Panc1 (cell line): ENCODE measurements at places on chromosomes 16 and 17.

DNA sequence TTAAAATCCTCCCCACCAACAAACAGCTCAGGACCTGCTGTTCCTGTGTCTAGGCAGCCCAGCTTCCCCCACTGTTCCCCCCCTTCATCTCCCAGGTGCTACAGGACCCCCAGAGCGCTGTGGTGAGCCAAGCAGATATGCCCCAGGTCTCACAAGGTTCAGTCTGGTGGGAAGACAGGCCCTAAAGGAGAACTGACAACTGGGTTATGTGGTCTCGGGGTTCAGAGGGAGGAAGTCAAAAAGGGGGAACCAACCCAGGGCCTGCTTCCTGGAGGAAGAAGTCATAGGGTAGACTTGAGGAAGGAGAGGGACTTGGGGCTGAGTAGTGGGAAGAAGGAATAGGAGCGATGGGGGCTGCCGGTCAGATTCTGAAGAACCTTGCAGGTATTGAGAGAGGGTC, 2.6 kb downstream of the RIPOR1 start:
- no peak for DNase-seq

GRCh38 chr17:68033636-68034451, 1.7 kb upstream of the KPNA2 start:
- no peak for DNase-seq

- no peak for DNase-seq
Measured at GRCh38 chr16:27671410-27671809, 121.5 kb downstream of the KATNIP start.

- no peak for DNase-seq
Measured at GRCh38 chr16:57627184-57627871, 1.1 kb upstream of the ADGRG1 start.

DNA sequence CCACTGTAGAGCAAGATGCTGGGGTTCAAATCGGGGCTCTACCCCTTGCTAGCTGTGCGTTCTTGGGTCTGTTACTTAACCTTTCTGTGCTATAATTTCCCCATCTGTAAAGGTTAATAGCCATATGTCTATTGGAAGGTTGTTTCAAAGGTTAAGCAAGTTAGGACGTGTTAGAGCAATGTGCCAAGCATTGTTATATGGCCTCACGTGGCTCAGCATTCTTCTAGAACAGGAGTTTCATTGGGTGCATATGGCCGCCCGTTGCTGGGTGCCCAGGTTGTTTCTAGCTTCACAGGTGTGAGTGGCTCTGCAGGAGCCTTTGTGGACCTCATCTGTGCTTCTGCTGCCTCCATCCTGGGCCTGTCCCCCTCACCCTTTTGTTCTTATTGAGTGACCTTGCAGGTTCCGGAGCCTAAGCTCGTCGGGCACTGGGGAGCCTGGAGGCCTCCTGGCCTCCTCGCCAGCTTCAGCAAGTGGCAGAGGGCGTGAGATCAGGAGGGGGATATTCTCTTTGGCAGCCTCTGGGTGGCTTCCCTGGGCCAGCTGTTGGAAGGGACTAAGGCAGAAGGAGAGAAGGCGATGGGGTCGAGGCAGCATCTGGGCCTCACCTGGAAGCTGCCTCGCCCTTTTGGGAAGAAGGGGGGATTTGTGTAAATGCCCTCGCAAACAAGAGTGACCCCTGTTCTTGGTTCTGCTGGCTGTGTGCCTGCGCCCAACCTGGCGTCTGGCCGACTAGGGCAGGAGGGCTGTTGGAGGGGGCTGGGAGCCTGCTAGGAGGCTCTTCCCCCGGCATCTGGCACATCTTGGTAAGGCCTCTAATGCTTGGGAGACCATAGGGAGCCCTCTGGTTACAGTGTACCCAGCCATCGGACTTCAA, 80.2 kb upstream of the CIBAR2 start:
- DNase-seq, result no peak

DNA sequence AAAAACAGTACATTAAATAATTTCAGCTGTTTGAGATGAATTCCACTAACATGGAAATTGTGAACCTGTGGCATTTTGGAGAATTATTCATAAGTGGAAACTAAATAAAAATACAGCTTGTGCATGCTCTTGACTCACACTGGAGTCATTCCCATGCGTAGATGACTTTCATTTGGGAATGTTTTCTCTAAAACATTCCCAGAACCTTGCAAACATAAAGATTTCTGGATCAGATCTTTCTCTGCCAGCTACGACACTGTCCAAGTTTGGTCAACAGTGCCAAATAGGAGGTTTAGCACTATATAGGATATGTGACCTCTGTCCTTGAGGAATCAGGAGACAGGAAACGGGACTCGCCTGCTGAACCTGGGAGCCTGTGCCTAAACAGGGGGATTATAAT, 400.9 kb downstream of the SLC39A11 start:
- DNase-seq, result no peak

DNA sequence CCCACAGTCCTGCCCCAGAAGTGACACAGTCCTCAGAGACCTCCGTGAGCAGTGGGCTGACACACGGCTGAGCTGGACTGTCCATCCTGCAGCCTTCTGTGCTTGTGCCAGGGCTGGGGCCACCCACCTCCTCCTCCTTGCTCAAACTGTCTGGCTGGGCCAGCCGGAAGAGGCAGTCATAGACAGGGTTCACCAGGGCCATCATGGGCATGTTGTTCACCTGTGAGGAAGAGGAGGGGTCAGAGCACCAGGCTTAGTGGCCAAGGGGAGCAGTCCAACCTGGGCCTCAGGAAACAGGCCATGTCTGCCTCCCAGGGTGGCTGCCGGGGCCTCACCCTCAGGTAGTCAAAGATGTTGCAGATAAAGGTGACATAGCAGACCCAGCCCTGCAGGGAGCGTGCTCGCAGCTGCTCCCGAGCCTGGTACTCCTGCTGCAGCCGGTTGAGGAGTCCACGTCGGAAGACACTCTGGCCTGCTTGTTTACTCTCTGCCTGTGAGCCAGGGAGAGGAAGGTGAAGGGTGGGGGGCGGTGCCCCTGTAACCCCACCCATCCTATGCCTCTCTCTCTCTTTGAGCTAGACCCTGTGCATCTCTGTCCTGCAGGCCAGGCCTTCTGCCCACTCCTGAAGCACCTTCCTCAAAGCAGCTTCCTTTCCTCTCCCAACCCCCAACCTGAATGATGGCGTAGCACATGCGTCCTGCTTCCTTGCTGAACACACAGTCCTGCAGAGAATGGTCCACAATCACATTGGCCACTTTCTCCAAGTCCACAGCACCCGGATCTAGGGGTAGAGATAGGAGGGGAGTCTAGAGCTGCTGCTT, 3.4 kb downstream of the MIF4GD start:
- no peak for DNase-seq

DNA sequence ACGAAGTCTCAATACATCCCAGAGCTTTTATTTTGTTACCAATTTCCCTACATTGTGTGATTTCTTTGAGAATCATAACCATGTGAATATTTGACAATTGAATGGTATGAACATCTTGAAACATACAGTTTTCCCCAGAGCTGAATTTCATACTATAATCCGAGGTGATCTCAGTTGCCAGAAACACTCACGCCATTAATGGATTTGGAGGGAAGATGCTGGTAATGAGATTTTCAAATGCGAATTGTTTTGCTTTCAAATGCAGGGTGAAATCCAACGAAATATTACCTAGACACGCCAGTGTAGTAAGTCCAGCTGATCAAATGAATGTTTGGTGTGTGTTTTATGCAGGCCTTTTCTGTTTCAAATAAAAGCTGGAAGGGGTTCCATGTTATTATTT, 277.8 kb upstream of the CDH5 start:
- no peak for DNase-seq

- DNase-seq, result no peak
Measured at GRCh38 chr16:67013233-67013822, 15.6 kb upstream of the CBFB start.

DNA sequence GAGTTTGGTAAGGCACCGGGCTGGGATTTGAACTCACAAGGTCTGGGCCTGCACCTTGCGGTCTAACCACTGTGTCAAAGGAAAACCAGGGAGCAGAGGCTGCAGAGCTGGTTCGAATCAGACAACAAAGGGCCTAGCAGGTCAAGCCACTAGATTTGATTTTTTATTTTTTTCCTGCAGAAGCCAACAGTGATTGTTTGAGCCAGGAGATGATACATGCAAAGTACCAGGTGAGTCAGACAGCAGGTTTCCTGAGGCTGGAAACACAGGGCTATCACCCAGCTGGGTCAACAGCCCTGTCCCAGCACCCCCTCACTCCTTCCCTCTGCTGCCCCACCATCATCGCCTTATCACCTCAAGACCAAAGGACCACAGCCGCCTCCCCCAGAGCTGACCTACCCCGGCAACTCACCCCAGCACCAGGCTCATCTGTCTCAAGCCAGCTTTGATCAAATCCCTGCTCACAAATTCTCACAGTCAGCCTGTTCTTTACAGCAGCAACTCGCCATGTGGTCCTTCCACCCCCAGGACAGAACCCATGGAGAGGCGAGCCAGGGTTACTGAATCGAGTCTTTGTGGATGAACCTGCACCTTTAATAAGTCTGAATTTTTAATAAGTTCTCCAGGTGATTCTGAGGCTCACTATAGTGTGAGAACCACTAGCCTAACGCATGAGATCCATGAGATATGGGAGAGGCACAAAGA, 13.0 kb upstream of the KRT19 start:
- no peak for DNase-seq

DNA sequence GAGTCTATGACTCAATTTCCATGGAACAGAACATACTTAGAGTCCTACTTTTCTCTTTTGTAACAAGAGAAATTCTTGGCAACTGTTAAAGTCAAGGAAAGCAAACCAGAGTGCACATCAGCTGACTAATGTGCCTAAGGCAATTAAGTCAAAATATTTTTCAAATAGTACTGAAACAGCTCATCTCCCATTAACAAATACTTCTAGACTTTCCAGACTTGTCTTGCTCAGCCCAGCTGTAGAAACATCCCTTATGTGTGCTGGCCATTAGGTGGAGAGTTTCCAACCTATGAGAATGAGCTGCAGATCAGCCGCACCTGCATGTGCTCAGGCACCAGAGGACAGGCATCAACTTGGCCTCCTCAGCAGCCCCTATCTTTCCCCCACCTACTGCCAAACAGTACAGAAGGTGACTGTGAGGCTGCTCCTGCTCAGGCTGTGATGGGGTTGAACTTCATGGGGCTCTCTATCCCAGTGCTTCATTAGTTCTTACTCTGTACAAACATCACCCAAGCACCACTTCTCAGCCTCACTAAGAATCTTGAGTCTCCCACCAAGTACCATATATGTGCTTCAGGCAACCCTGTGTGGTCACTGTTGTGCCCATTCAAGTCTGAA, 32.2 kb downstream of the TEX2 start:
- no peak for DNase-seq

- no peak for DNase-seq
Measured at GRCh38 chr17:67995570-67996263, 552 bp downstream of the C17orf58 start.

GRCh38 chr17:63476854-63477479, at the start of gene ACE:
Gene ACE, plus strand, starts transcription at chr17:63477061. Its CDS starts 34 bp downstream, at chr17:63477095.
- DNase-seq, result no peak

GRCh38 chr17:50625032-50625871, 9.4 kb upstream of the ABCC3 start:
- DNase-seq, result no peak

- DNase-seq, result no peak
Measured at GRCh38 chr16:55480228-55480655, 1.2 kb downstream of the MMP2 start.

DNA sequence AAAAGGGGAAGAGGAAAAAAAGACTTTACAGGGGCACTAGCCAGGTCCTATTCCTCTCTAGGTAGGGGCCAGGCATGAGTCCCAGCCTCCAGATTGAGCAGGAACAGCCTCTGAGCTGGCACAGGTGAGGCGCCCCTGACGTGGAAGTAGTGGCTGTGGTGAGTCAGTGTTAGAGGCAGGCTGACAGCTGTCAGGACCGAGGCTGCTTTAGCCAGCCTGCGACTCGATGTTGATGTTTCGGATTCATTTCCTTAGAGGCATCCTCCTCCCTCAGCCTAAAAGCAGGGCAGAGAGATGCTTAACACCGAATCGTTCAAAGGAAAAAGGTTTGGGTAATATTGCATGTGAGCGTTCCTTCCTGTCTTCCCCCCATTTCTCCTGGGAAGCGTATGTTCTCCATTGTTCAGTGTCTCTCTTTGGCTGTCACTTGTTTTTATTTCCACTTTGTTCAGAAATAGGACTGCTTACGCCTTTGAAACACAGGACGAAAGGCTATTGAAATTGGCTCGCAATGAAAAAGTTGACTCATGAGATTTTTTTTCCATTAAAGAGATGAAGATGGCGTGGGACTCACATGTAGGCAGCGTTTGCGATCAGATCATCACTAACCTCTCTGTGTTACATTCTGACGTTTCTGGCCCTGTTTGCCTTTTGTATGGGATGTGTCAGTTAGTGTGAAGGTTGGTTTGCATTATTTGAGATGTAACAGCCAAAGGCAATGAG, 1.3 kb downstream of the KIAA0513 start:
- DNase-seq, result no peak

- DNase-seq, result no peak
Measured at GRCh38 chr16:6977916-6978315, 354.7 kb upstream of the RBFOX1 start.

DNA sequence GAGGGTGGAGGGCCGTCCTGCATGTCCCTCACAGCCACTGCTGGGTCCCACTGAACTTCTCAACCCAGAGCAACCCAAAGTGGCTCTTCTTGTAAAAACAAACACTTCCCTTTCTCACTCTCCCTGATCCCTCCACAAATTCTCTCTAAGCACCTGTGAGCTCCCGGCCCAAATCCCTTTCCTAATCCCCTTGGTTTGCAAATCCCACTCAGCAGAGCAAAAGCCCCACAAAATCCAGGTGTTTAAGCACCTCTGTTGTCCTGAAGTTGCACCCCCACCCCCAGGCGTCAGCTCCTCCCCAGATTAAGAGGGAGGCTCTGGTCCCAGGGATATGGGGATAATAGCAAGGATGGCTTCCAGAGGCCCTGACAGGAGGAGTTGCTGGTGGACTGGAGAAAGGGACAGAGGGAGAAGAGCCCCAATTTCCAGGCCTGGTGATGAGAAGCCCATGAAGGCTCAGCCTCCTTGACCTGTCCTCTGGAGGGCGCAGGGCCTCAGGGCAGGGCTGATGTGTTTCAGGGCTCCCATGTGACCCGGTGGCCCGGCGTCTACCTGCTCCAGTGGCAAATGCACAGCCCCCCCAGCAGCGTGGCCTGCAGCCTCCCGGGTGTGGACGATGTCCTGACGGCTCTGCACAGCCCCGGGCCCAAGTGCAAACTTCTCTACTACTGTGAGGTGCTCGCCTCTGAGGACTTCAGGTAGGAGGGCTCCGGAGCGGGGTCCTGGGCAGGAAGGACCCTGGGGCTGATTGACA, 23.0 kb downstream of the NAGPA start:
- no peak for DNase-seq
